ENCODE measurements at places on chromosomes 13 and 19.

- no peak for DNase-seq
These were observed 350.1 kb downstream of the FOXO1 start for GRCh38 chr13:40316301-40316700.

GRCh38 chr13:40379794-40380578 lies 286.5 kb downstream of the FOXO1 start:
- no peak for DNase-seq

- DNase-seq: no peak
These were observed 20.9 kb downstream of the KLHL26 start for GRCh38 chr19:18657590-18658365.

DNA sequence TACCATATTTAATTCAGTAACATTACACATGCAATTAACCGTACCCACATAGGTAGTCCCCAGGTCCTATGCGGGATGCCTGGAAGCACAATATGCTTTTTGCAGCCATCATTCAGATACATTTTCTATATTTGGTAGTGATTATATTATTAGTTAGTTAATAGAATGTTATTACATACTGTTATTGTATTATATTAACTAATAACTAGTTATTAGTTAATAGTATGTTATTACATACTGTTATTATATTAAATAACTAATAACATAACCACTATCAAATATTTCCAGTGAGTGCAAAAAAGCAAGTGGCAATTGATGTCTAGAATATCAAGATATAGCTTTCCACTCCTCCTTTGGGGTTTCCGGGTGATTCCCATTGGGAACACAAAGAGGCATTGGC lies 45.5 kb upstream of the CYP2A7 start:
- DNase-seq: no peak

DNA sequence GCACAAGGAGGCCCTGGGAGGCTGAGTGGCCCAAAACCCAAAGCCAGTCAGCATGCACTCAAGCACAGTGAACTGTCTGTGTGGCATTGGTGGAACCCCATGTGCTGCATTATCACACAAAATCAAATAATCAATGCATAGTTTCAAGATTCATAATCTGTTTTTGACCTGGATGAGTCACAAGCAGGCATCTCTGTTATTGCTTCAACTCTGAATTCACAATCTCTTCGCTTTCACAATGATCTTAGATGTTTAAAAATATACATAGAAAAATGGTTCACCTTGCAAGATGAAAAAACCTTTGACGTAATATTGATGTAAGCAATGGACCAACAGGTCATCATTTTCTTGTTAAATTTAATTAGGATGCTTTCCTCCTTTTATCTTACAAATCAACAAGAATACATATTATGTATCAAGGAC lies 455.4 kb downstream of the IRS2 start:
- DNase-seq: no peak

- DNase-seq: no peak
These were observed at the start of gene FGF21 for GRCh38 chr19:48755084-48755641. Gene FGF21 (plus strand): TSS chr19:48755524. CDS start chr19:48756237, 713 bp downstream.

- no peak for DNase-seq
These were observed 586.7 kb upstream of the SGCG start for GRCh38 chr13:22594041-22594440.

- DNase-seq: no peak
These were observed 42.0 kb downstream of the MRPL57 start for GRCh38 chr13:21218351-21219035.

GRCh38 chr19:54186934-54187381 lies 2.4 kb downstream of the MBOAT7 start:
- no peak for DNase-seq

- DNase-seq: peak; percentile 35
These were observed at the start of gene NOVA2 for GRCh38 chr19:45973553-45974338. Gene NOVA2 (minus strand): TSS chr19:45973865. CDS start chr19:45973351, 514 bp downstream.

GRCh38 chr19:13981467-13981866 lies 24.7 kb downstream of the RFX1 start:
- DNase-seq: no peak

- DNase-seq: no peak
These were observed 649.6 kb upstream of the ATXN8OS start for GRCh38 chr13:69458013-69458412.

DNA sequence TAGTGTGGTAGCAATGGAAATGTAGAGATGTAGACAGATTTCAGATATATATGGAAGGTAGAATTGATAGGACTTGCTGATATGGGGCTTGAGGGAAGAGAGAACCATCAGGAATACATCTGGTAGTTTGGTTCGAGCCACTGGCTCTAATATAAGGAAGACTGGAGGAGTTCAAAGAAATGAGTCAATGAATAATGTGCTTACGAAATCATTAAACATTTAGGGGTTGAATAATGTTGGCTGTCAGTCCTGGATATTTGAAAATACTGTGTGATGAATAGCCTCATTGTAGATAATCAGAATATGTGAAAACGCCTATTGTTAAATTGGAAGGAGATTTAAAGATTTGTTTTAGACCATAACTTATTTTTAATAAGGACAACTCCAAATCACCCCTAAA lies 21.6 kb downstream of the SGCG start:
- DNase-seq: no peak

DNA sequence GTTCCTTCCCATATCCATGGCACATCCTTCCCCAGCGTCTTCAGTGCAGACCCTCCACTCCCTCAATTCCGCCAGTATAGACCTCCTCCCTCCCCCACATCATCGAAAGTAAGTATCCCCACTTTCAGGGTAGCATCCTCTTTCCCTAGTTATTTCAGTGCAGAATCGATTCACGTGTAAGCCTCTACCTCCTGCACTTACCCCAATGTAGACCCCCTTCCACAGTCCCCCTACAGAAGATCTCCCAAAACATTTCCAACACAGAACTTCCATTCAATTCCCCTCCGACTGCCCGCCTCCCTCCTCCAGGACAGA lies 664 bp downstream of the IRF3 start:
- DNase-seq: no peak

DNA sequence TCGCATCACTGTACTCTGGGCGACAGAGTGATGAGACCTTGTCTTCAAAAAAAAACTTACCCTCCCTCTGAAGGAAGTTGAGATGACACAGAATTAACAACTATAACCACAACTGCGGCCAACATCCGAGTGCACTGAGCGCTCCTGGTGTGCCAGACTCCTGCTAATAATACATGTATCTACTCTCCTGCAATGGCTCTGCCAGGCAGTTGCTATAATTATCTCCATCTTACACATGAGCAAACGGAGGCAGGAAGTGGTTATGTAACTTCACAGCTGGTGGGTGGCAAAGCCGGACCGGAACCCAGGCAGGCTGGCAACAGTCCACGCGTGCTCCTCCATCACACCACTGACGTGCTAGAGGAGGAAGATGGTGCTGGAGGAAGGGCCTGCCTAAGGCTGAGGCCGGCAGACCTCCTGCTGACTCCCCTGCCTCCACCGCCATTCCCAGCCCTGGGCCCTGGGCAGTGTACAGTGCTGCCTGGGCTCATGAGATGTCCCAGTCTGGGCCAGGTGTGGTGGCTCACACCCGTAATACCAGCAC lies 12.6 kb downstream of the XRCC1 start:
- DNase-seq: peak; percentile 71

GRCh38 chr19:14400951-14401431 lies 18.1 kb downstream of the DDX39A start:
- no peak for DNase-seq

GRCh38 chr13:88063741-88064140 lies 392.6 kb downstream of the SLITRK5 start:
- no peak for DNase-seq

- DNase-seq: no peak
These were observed 131.5 kb upstream of the GJB6 start for GRCh38 chr13:20363603-20364002.

- DNase-seq: no peak
These were observed 33.6 kb upstream of the FFAR2 start for GRCh38 chr19:35414442-35414841.

DNA sequence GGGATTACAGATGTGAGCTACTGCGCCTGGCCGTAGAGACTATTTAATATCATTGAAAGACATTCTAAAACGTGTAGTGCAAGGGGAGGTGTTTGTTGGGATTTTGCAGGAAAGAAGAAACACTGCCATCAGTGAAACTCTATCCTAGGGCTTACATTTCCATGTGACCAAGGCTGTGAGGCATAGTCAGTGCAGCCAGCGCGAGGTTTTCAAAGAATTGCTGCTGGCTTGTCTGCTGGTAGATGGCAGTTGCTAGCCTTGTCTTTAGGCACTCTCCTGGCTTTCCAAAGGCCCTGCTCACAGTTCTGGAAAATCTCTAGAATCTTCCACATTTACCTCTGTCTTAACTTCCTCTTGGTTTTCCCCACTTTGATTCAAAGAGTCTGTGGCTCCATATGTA lies 77.5 kb downstream of the GPC6 start:
- no peak for DNase-seq

- DNase-seq: no peak
These were observed 31.9 kb upstream of the ATP11A start for GRCh38 chr13:112657850-112658445.

GRCh38 chr13:63167699-63168337 lies 1752.2 kb upstream of the PCDH20 start:
- DNase-seq: no peak

- DNase-seq: no peak
These were observed 56.2 kb upstream of the GPR183 start for GRCh38 chr13:99363391-99363790.

- peak; percentile 94 for DNase-seq
These were observed 110.8 kb downstream of the TEX29 start for GRCh38 chr13:111431206-111431605.

GRCh38 chr13:83150616-83151307 lies 731.5 kb downstream of the SLITRK1 start:
- no peak for DNase-seq

GRCh38 chr13:75226733-75227435 lies 255.1 kb downstream of the TBC1D4 start:
- DNase-seq: no peak

GRCh38 chr19:34505321-34506025 lies 23.9 kb downstream of the WTIP start:
- DNase-seq: no peak

- DNase-seq: no peak
These were observed 14.6 kb downstream of the CEACAM3 start for GRCh38 chr19:41811036-41811435.

DNA sequence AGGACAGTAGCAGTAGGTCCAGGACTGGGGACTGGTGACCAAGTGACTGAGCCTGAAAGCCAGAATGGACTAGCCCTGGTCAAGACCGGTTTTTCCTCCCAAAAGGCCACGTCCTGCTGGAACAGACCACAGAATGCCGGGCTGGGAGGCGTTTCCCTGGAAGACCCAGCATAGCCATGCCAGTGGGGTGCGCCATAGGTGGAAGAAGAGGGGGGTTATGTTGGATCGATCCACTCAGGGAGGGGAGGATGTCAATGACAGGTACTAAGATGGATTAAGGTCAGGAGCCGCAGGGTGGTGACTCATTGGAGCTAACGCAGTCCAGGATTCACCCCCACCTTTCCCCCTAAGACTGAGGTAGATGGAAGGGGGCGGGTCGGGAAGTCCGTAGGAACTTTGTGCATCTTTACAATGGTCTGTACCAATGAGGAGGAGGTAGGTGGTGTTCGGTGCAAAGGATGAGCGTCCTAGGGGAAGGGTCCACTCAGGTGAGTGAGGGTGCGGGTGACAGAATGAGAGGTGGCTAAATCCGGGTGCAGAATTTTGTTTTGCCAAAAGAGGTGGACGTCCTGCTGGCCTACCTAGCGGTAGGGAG lies 21.0 kb downstream of the VASP start:
- no peak for DNase-seq

DNA sequence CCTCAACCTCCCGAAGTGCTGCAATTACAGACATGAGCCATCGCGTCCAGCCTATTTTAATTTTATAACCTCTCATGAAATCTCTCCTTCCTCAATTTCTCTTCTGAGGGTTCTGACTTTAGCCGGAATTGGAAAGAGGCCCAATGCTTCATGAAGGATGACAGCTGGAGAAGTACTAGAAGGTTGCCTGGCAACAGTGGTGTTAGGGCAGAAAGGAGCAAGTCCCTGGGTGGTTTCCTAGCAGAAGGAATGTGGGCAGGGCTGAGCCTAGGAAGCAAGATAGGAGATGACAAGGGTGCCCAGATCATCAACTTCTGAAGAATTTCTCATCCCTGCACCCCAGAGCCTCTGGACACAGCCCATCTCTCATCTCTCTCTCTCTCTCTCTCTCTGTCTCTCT lies 25.8 kb downstream of the CACNG6 start:
- no peak for DNase-seq

DNA sequence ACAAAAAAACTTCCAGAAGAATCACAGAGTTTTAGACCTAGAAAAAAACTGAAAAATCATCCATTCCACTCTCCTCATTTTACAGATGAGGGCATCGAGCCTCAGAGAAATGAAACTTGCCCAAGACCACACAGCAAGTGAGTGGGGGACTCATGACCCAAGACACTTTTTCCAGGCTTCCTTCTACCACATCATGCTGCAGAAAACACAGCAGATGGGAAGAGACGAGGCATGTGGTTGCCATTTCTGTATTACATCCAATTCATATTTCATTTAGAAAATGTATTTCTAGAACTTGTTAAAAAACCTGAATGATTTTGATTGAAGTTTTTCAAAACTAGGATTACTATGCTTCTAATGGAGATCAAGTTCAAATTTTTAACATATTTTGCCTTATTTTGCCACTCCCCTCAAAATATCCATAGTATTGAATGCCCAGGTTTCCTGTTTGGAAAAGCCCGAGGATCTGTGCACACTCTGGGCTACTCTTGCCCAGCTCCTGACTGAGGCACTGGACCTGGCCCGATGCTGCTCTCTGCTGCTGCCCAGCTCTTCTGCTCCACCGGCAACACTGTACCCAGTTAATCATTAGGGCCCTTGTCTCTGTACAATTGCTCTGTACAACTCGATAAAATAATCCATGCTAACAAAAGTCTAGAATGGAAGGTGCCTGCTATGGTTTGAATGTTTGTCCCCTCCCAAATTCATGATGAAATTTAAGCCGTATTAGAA lies 157.4 kb downstream of the EFNB2 start:
- DNase-seq: no peak

DNA sequence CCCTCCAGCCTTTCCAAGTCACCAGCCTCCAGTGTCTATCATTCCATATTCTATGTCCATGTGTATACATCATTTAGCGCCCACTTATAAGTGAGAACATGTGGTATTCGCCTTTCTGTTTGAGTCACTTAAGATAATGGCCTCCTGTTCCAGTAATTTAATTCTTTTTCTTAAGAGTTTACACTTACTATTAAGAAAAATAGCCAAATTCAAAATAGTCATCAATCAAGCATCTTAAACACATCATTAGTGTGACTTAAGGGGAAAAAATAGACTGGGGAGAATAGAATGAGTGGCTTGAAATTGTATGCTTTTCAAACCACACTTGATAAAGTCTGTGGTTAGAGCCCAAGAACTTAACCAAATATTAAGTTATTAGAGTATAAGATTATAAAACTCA lies 248.0 kb downstream of the MAB21L1 start:
- DNase-seq: no peak
